Activated CD4-positive, alpha-beta memory T cell treated with anti-CD3 and anti-CD28 coated beads for 36 hours (primary cell): ENCODE measurements at places on chromosomes 11 and 22. TPM values are rescaled to one million over a fixed set of nuclear protein-coding genes. Genes with fewer than 3 reads are reported as not detected.

MMP12 gene
- total RNA-seq = not detected

NCR3LG1 gene
- total RNA-seq = 0.69 TPM

SYCE3 gene
- 0.87 TPM for total RNA-seq

DNA sequence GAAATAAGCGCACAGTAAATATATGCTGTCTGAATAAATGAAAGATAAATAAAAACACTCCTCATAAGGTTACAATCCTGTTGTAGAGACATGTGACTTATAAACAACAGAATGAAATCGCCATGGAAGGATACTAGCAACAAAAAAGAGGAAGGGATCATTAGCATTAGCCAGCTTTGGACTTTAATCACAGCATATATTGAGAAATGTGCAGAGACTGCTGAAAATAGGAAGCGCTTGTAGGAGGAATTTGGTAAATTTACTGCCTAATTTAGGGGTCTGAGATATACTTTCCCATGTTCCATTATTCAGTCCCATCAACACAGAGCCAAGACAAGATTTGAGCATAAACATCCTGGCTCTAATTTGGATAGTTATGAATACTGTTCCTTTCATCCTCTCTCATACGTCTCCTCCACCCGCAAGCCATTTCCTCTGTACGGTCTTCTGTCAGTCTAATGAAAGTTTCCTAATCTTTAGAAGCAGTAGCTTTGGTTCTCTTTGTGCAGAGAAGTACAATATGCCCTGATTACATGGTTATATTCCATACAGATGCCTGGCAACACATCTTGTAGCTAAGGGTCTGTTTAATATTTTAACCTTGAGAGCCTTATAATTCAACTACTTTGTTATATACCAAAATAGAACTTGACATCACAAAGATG lies 37.1 kb upstream of the AKIP1 start:
- H3K4me1 ChIP-seq = peaks cover 6% of the 10 kb centered on the region
- peaks cover 31% of the 10 kb centered on the region for H3K27me3 ChIP-seq
- H3K27ac ChIP-seq = no peak overlapping the region
- H3K36me3 ChIP-seq = no peaks in the 10 kb centered on the region
- no peak overlapping the region for H3K4me3 ChIP-seq
- DNase-seq = no peak

DNA sequence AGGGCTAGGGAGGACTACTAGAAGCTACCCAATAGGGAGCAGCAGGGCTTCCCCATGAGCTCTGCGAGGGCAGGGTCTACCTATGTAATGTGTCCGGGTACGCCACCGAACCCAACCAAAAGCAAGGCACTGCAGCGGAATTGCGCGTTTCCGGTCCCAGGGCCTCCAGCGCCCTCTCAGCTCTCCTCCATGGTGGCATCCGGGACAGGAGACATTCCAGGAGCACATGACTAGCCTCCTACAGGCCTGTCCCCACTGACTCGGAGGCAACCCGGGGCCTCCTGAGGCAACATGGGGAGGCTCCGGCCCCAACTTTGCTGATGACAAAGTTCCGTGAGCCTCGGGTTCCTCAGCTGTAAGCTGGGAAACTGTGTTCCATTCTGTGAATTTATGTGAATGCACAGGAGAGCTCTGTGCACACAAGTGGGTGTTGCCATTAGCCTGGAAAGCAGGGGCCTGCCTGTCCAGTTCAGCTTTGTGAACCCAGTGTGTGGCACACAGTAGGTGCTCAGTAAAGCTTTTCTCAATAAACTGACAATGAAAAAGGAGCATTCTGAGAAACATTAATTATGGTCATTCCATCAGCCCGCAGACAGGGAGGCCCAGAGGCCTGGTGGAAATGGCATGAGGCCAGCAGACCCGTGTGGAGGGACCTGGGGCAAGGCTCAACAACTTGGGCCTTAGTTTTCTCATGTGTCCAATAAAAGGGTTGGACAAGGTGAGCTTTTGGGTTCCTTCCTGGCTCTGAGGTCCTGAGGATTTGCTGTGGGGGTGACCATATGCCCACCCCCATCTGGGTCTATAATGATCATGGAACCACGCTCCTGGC lies 50.3 kb downstream of the CHRDL2 start:
- DNase-seq = no peak
- peaks cover 16% of the 10 kb centered on the region for H3K27me3 ChIP-seq
- H3K4me3 ChIP-seq = no peak overlapping the region
- no peaks in the 10 kb centered on the region for H3K4me1 ChIP-seq
- H3K36me3 ChIP-seq = no peaks in the 10 kb centered on the region
- no peak overlapping the region for H3K27ac ChIP-seq

GRCh38 chr11:127651175-127651887 lies 650.8 kb upstream of the KIRREL3 start:
- no peak overlapping the region for H3K4me3 ChIP-seq
- DNase-seq = no peak
- H3K27me3 ChIP-seq = no peaks in the 10 kb centered on the region
- no peaks in the 10 kb centered on the region for H3K36me3 ChIP-seq

DNA sequence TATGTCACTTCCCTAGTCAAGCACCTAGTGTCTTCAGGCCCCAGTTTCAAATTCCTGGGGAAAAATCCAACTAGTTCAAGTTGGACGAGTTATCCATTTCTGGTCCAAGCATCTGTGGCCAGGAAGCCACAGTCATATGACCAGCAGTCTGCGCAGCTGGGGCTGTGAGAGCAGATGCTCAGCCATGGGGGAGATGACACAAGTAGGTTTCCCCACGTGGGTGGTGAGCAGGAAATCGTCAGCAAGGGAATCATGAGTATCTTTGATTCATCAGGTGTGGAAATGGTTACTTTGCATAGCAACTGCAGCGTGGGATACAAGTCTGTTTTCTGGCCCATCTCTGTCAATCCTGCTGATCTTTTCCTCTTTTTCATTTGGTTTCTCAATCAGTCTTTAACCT lies 185.3 kb downstream of the C11orf91 start:
- no peak overlapping the region for H3K4me3 ChIP-seq
- peaks cover 5% of the 10 kb centered on the region for H3K4me1 ChIP-seq
- DNase-seq = peak; percentile 26
- H3K27ac ChIP-seq = no peak overlapping the region
- H3K36me3 ChIP-seq = no peaks in the 10 kb centered on the region

GRCh38 chr22:27241430-27242321 lies 559.9 kb downstream of the MN1 start:
- H3K27ac ChIP-seq = no peak overlapping the region
- no peaks in the 10 kb centered on the region for H3K4me1 ChIP-seq
- peaks cover 5% of the 10 kb centered on the region for H3K27me3 ChIP-seq
- no peak for DNase-seq
- no peak overlapping the region for H3K4me3 ChIP-seq

DNA sequence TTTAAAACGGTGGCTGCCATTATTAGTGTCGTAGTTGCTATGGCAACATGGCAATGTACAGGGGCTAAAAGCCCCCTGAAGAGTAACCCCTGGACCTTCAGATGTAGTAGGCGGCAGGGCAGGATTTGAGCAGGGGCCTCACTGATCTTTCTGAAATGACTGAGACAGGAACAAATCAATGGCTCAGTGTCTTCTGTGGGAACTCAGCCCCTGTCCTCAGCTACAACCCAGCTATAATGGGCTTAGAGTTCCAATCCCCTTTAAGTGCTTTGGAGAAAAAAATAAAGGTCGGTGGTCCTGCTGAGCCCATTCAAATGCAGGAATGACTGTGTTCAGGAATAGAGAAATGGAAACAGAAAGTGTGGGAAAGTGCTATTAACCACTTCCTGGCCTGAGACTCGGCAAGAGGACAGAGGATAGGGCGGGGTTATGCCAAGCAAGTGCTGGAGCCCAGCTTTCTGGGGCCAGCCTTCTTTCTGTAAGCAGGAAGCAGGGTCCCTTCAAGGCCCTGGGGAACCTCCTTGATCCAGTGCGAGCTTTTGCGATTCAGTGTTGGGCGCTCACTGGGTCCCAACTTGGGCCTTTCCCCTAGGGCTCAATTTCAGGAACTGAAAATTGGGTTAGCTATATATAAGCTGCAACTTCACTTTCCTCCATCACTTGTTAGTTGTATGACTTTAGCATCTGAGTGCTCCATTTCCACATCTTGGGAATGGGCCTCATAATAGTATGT lies 6.1 kb upstream of the CD82 start:
- H3K27ac ChIP-seq = peak overlapping the region; percentile 4
- H3K4me3 ChIP-seq = no peak overlapping the region
- no peaks in the 10 kb centered on the region for H3K36me3 ChIP-seq
- H3K4me1 ChIP-seq = peaks cover 35% of the 10 kb centered on the region
- DNase-seq = peak; percentile 58

DNA sequence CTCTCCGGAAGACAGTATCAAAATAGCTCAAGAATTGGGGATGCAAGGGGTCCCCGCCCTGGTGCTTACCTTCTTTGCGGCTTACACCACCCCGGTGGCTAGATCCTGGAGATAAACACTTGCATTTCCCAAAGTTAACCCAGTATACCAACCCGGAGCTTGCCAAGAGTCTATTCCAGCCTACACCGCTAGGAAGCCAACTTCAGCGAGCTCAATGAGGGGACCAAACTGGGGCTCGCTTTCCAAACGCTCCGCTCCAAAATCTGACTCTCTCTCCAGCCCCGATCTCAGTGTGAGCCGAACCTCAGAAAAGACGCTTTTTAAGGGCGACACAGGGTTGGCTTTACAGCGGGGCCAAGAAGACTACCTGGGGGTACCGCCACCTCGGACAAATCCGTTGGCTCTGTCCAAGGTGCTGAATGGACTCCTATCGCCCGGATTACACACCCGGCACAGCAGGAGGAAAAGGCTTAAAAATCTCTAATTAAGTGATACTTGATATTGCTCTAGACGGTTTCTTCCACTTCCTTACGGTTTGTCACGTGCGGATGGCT lies 20.1 kb upstream of the BDNF start:
- H3K27me3 ChIP-seq = peaks cover 62% of the 10 kb centered on the region
- no peak overlapping the region for H3K4me3 ChIP-seq
- H3K36me3 ChIP-seq = peaks cover 5% of the 10 kb centered on the region
- peak; percentile 24 for DNase-seq
- peaks cover 13% of the 10 kb centered on the region for H3K4me1 ChIP-seq
- H3K27ac ChIP-seq = no peak overlapping the region

- H3K4me3 ChIP-seq = no peak overlapping the region
- H3K4me1 ChIP-seq = peaks cover 8% of the 10 kb centered on the region
- H3K27ac ChIP-seq = no peak overlapping the region
- no peaks in the 10 kb centered on the region for H3K36me3 ChIP-seq
These were observed 36.4 kb downstream of the DKK3 start for GRCh38 chr11:11971906-11972547.

DNA sequence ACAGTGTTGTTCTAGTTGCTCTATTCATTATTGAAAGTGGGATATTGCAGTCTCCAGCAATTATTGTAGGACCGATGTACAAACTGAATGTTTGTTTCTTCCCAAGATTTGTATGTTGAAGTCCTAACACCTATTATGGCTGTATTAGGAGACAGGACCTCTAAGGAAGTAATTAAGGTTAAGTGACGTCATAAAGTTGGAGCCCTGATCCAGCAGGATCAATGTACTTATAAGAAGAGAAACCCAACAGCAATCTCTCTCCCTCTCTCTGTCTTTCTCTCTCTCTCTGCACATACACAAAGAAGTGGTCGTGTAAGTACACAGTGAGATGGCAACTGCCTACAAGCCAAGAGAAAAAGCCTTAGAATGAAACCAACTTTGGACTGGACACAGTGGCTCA lies 16.1 kb upstream of the SLC35C1 start:
- no peak for DNase-seq
- H3K4me3 ChIP-seq = no peak overlapping the region
- peaks cover 3% of the 10 kb centered on the region for H3K4me1 ChIP-seq
- peaks cover 8% of the 10 kb centered on the region for H3K27me3 ChIP-seq

DNA sequence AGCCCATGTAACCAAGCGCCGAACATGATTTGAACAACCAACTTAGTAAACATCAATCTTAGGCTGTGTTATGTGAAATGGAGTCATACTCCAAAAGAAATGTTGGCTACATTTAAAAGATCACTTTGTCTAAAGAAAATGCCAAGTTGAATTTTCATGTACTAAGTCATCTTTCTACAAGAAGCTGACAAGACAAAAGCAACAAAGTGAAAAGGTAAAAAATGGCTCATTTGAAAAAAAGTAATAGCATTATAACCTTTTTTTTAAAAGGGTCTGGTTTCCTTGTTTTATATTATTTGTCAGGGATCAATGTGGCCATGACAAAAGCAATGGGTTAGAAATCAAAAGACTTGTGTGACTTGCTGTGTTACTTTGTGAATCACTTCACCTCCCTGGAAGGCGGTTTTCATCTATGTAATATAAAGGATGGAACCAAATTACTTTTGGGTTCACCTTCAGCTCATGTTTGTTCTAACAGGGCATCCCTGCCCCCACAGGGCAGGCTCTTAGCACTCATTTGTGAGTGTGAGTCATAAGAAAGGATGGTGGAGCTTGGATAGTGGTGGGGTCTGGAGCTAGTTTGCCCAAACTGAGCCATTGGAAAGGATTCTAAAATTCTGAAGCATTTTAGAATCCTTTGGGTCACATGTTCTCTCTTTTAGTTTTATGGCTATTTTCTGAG lies 131.9 kb upstream of the MTMR2 start:
- peak; percentile 64 for DNase-seq
- no peak overlapping the region for H3K4me3 ChIP-seq
- H3K27ac ChIP-seq = peak overlapping the region; percentile 75
- H3K27me3 ChIP-seq = no peaks in the 10 kb centered on the region

GRCh38 chr11:10348650-10349280 lies 43.9 kb downstream of the ADM start:
- H3K27ac ChIP-seq = no peak overlapping the region
- no peaks in the 10 kb centered on the region for H3K4me1 ChIP-seq
- H3K4me3 ChIP-seq = no peak overlapping the region
- H3K36me3 ChIP-seq = no peaks in the 10 kb centered on the region

DNA sequence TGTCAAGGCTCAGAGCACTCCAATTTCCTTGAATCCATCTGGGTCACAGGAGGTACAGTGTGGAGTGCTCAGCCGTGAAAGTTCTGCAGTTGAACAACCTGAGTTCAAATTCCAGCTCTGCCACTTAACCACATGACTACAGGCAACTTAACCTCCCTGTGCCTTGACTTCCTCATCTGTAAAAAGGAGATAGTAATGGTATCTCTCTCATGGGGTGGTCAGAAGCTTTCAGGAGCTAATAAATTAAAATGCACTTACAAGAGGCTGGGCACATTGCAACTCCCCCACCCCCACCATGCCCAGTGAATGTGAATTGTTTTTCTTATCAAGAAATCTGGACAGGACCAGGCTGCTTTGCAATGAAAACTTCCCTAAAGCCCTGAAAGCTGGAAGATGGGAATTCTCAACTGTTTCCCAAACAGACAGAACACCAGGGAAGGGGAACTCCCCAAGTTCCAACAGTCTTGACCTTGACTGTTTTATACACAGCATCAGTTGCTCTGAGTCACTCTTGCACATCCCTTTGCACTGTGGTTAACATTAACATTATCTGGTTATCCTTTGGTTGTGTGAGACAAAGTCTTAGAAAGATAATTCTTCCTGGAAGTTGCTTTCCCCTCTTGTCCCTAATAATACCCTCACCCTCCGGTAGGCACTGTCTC lies 137.0 kb downstream of the SLC1A2 start:
- no peak for DNase-seq
- H3K36me3 ChIP-seq = no peaks in the 10 kb centered on the region
- no peak overlapping the region for H3K4me3 ChIP-seq
- H3K27me3 ChIP-seq = no peaks in the 10 kb centered on the region
